Glutamatergic neuron (in vitro differentiated cells): ENCODE measurements at places on chromosomes 13 and 19.

DNA sequence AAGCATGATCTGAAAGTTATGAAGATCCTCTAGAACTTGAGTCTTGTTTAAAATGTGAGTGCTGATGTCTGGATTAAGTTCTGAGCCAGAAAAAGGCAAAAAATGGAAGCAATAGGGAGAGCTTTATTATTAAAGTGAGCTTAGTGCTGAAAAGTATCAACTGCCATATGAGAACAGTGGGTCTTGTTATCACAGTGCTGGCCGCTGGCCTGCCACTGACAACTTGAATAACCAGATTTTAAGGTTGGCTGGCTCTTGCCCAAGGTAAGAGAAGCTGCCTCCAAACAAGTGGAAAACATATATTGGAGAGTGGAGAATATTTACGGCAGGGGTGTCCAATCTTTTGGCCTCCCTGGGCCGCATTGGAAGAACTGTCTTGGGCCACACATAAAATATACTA lies 33.9 kb downstream of the NUFIP1 start:
- no peak for DNase-seq

- DNase-seq = no peak
Measured at GRCh38 chr19:13138171-13138915, 11.8 kb downstream of the STX10 start.

- no peak for DNase-seq
Measured at GRCh38 chr13:48838193-48838973, 137.3 kb upstream of the FNDC3A start.

DNA sequence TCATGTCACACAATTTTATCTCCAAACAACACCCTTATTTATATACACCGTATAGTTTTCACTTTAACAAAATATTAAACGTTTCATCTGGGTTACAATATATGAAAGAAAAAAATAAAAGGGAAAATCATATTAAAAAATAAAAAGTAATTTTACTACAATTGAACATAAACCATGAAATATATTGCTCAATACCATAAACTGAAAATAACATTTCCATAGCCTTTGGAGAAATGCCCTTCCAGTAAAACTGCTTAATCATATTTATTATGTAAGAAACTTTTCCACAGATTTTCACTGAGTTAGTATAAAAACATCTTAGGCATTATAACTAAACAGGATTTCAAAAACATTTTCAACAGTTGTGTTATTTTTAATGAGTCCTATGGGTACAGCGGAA lies 1.5 kb upstream of the ZNF347 start:
- no peak for DNase-seq

- DNase-seq = no peak
Measured at GRCh38 chr13:97438856-97439595, 5.1 kb downstream of the RAP2A start.

DNA sequence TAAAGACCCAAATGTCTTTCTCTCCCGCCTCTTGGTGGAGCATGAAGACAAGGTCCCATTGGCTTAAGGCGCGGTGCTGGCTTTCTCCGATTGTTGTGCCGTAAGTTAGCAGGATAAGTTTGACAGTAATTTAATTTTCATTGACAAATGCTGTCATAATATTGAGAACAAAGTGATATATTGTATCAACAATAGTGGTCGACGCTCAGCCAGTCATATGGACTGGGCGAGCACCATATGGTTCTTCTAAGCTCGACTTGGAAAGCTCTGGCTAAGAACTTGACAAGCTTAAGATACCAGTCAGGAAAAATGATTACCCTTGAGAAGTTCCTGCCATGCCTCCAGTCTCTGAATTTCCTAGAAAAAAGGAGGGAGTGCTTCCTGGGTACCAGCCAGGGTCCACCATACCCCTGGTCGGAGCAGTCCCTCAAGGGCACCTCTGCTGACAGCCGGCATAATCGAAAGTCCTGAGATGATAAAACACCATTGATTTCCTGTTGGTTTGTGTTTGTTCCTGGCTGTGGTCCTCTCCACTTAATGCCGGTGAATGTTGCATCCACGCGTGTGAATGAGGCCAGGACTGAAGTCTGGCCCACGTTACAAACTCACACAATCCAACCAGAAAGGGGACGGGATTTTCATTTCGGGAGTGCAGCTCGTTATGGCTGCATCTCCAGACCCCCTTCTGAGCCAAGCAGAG lies 262.1 kb downstream of the ZNF536 start:
- no peak for DNase-seq

GRCh38 chr19:54172471-54173358 lies at the start of gene TMC4:
TMC4 (minus strand) TSS chr19:54173160; CDS start chr19:54173117, 43 bp downstream.
- DNase-seq = no peak

- peak; percentile 87 for DNase-seq
Measured at GRCh38 chr19:48746738-48747575, at the start of gene IZUMO1. IZUMO1 (minus strand) TSS chr19:48746909; CDS start chr19:48745859, 1,050 bp downstream.

- DNase-seq = peak; percentile 53
Measured at GRCh38 chr19:7674010-7675005, 2.6 kb upstream of the MCEMP1 start.

GRCh38 chr13:93628136-93628797 lies 401.7 kb downstream of the GPC6 start:
- DNase-seq = no peak

GRCh38 chr13:111393221-111393790 lies 72.9 kb downstream of the TEX29 start:
- DNase-seq = no peak

- no peak for DNase-seq
Measured at GRCh38 chr19:55382522-55383054, 1.5 kb downstream of the TMEM238 start.

GRCh38 chr13:36673352-36673751 lies 468 bp upstream of the SERTM1 start:
- no peak for DNase-seq

DNA sequence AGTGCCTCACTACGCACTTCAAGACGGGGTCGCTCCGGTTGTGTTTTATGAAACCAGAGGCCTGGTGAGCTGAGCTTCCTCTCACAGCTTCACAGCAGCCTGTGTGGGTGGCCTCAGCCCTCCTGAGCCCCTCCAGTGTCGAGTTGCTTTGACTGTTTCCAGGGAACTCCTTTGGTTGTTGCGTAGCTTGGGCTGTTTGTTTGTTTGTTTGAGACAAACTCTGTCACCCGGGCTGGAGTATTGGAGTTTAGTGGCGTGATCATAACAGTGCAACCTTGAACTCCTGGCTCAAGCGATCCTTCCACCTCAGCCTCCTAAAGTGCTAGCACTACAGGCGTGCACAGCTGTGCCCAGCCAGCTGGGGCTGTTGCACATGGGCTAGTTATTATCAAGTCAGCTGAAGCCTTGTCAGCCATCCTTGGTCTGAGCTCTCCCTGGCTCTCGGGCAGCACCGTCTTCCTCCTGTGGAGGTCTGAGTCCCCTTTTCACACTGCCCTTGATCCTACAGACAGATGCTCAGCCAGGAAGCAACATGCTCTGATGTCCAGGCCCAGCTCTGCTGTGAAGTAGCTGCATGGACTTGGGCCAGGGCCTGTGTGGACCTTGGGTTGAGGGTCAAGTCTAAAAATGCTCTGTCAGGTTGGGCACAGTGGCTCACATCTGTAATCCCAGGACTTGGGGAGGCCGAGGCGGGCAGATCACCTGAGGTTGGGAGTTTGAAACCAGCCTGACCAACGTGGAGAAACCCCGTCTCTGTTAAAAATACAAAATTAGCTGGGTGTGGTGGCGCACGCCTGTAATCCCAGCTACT lies 10.2 kb downstream of the DOT1L start:
- DNase-seq = no peak
